Activated CD8-positive, alpha-beta memory T cell treated with anti-CD3 and anti-CD28 coated beads, Interleukin-2, amount 10 ng/mL, durations not matched to agents 7 days and 5 days (primary cell): ENCODE measurements at places on chromosomes 11 and 22. TPM values are rescaled to one million over a fixed set of nuclear protein-coding genes. Genes with fewer than 3 reads are reported as not detected.
A peak's percentile ranks its signal among the peaks of the same experiment; 100 is the strongest.

- peaks cover 3% of the 10 kb centered on the region for H3K4me1 ChIP-seq
- H3K27me3 ChIP-seq = no peaks in the 10 kb centered on the region
- H3K4me3 ChIP-seq = no peak overlapping the region
- no peak for DNase-seq
Observed at GRCh38 chr11:104546501-104546900, 351.8 kb downstream of the CASP12 start.

GRCh38 chr11:128763224-128763623 lies 69.4 kb downstream of the FLI1 start:
- peaks cover 55% of the 10 kb centered on the region for H3K36me3 ChIP-seq
- H3K27me3 ChIP-seq = no peaks in the 10 kb centered on the region
- peak overlapping the region; percentile 12 for H3K27ac ChIP-seq
- H3K4me1 ChIP-seq = peaks cover 22% of the 10 kb centered on the region
- no peak for DNase-seq

DNA sequence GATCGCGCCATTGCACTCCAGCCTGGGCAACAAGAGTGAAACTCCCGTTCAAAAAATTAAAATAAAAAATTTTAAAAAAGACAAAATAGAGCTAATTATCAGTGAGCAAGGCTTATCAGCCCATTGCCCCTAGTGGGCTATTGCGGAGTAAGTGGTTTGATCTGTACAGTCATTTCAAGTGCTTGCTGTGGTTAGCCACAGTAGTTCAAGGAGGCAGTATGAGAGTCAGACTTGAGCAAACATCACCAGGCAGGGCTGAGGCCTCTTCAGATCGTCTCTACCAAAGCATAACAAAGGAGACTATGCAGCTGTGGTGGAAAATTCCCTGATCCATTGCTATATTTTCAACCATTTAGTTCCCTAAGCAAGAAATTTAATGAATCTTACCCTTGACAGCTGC lies 4.3 kb upstream of the SBF2 start:
- peak overlapping the region; percentile 75 for H3K27ac ChIP-seq
- peaks cover 73% of the 10 kb centered on the region for H3K27me3 ChIP-seq
- H3K36me3 ChIP-seq = peaks cover 8% of the 10 kb centered on the region

DNA sequence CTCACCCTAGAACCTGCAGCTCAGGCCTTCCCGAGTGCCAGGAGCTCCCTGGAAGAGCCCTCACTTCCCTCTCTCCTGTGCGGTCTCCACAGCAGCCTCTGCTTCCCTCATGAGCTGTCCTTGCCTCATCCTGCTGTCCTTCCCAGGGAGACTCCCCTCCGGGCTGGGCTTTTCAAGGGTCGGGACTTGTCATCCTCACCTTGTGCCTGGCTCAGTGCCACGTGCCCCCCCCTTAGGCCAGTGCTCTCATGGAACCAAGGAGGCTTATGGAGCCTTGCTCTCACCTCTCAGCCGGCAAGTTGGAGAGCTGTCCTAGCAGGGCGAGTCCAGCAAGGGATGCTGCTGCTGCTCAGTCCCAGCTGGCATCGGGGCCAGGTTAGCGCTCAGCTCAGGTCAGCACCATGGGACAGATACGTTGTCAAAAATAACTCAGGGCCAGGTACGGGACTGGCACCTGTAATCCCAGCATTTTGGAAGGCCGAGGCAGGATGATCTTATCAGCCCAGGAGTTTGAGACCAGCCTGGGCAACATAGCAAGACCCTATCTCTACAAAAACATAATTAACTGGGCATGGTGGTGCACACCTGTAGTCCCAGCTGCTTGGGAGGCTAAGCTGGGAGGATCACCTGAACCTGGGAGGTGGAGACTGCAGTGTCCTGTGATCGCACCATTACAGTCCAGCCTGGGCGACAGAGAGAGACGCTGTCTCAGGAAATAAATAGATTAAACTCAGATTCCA lies 13.6 kb downstream of the CTTN start:
- no peak overlapping the region for H3K27ac ChIP-seq
- DNase-seq = no peak
- no peaks in the 10 kb centered on the region for H3K36me3 ChIP-seq
- peaks cover 10% of the 10 kb centered on the region for H3K4me1 ChIP-seq
- no peak overlapping the region for H3K4me3 ChIP-seq
- H3K27me3 ChIP-seq = peaks cover 63% of the 10 kb centered on the region

The WNT11 gene
- 2.0 TPM for total RNA-seq

The MS4A3 gene
- total RNA-seq = not detected

The NLRP10 gene
- not detected for total RNA-seq

The OR5P2 gene
- not detected for total RNA-seq
